Airway epithelial cell (primary cell): ENCODE measurements at places on chromosomes 2 and 18. TPM values are rescaled to one million over a fixed set of nuclear protein-coding genes. Genes with fewer than 3 reads are reported as not detected.

Gene GDF7
- total RNA-seq = 0.07 and 0.14 TPM in 2 replicates

Gene SCYGR4
- total RNA-seq = not detected in 2 replicates

Gene GKN2
- total RNA-seq = not detected in 2 replicates

Gene AGAP1
- 6.1 and 10.6 TPM in 2 replicates for total RNA-seq

Gene POLR1A
- total RNA-seq = 18.8 and 22.1 TPM in 2 replicates

Gene FBXO15
- 1.1 TPM in 1 of 2 replicates, not detected in the other for total RNA-seq

Gene XIRP2
- total RNA-seq = not detected in 2 replicates

Gene KCNJ13
- total RNA-seq = not detected in 2 replicates

Gene NLRC4
- total RNA-seq = not detected in 2 replicates
